ENCODE measurements at places on chromosomes 12 and 14.

DNA sequence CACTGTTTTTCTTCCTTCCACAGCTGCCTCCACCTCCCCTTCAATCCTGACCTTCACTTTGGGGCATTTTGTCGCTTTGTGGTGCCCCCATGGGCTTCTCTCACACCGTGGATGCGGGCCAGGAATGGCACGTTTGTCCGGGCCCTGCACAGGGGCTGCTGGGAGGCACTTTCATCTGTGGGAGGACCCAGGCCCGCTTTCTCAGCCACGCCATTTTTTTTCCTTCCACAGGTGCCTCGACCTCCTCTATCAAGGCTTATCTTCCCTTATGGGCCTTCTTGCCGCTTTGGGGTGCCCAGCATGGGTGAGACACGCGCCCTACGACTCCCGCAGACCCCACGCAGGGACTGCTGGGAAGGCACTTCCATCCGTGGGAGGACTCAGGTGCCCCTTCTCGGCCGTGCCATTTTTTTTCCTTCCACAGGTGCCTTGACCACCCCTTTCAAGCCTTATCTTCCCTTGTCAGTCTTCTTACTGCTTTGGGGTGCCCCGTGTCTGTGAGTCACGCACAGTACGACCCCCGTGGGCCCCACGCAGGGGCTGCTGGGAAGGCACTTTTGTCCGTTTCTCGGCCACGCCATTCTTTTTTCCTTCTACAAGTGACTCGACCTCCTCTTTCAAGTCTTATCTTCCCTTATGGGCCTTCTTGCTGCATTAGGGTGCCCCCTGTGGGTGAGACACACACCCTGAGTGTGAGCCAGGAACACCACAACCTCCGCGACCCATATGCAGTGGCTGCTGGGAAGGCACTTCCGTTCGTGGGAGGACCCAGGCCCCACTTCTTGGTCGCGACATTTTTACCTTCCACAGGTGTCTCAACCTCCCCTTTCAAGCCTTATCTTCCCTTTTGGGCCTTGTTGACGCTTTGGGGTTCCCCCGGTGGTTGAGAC lies 270.7 kb downstream of the ALG10 start:
- DNase-seq: no peak

- no peak for DNase-seq
Measured at GRCh38 chr12:131511803-131512561, 198.9 kb upstream of the SFSWAP start.

GRCh38 chr12:101920906-101921305 lies 43.5 kb downstream of the DRAM1 start:
- no peak for DNase-seq

GRCh38 chr12:2287589-2287988 lies 234.8 kb downstream of the CACNA1C start:
- no peak for DNase-seq

DNA sequence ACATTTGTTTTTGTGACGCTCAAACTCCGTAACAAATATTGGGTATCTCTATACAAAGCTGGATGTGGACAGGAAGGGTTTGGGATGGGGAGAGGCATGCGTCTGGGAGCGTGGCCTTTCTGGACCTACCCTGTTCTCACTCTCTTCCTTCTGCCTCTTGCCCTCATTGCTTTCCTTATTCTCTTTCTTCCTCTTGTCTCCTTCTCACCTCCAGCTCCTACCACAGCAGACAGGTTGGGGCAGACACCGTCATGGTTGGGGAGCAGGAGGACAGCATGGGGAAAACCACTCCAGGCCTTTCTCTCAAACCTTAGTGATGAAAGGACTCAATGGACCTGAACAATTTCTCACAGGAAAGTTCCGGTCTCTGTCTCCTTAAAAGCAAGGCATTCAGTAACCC lies 465.3 kb downstream of the RAD51B start:
- no peak for DNase-seq

- no peak for DNase-seq
Measured at GRCh38 chr14:93045965-93046704, 69.6 kb downstream of the ITPK1 start.

DNA sequence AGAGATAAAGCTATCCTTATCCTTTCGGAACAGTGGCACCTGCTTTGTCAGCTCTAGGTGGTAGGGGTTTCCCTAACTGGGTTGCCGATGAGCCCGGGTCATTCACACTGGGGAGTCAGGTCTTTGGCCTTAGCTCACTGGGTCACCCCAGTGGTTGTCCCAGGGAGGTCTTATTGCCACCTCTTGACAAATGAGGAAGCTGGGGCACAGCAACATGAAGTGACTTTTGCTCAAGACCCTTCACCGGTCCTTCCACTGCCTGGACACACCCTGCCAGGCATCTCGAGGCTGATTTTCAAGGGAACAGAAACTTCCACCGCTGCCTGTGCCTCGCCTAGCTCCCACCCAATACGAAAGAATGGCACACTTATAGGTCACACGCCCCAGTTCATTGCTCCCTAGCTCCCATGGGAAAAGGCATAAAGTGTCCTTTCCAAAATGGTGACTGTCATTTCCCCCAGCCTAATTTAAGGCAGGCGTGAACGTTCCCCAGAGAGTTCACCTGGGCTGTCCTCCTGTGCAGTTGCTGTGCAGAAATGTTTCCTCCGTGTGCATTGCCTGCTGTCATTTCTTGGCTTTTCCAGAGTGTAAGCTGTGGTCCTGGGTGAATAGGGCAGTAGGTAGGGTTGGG lies 156.1 kb upstream of the CCND2 start:
- DNase-seq: no peak

GRCh38 chr14:100049220-100049619 lies 16.0 kb upstream of the EVL start:
- no peak for DNase-seq

GRCh38 chr12:104956870-104957718 lies 996 bp downstream of the SLC41A2 start:
- DNase-seq: no peak

DNA sequence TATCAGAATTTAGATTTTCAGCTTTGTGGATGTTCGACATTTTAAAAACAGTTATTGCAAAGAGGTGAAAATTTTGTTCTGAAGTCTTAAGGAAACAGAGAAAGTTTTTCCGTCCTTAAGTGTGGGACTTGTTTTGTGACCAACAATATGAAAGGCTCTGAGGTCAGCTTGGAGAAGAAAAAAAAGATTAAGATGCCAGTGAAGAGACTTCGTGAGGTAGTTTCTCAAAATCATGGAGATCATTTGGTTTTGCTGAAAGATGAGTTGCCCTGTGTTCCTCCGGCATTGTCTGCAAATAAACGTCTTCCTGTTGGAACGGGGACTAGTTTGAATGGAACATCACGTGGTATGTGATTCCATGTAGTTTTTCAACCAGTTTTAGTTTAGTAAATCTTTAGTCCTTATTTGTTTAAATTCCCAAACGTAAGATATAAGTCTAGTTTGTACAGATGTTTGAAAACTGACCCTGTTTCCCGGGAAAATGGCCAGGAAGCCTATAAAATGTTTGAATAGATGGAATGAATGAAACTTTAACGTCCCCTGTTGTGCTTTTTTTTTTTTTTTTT lies 682 bp downstream of the KIAA0586 start:
- no peak for DNase-seq

DNA sequence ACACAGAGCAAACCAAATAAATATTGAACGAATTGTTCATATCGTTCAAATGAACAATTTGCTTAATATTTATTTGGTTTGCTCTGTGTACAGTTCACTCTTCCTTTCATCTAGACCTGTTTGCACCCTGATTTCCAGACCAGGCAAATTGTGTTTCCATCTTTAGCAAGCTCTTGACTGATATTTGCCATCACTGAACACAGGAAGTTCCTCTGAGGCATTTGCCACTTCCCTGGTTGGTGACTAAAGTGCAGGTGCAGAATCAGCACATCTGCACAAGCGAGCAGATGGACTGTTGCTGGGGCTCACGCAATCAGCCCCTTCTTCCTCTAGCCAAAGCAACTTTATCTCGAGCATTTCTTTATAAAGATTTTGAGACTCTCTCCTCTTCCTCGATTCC lies 112.9 kb downstream of the DAAM1 start:
- DNase-seq: no peak

GRCh38 chr12:44397631-44398030 lies 478.5 kb downstream of the NELL2 start:
- DNase-seq: no peak

DNA sequence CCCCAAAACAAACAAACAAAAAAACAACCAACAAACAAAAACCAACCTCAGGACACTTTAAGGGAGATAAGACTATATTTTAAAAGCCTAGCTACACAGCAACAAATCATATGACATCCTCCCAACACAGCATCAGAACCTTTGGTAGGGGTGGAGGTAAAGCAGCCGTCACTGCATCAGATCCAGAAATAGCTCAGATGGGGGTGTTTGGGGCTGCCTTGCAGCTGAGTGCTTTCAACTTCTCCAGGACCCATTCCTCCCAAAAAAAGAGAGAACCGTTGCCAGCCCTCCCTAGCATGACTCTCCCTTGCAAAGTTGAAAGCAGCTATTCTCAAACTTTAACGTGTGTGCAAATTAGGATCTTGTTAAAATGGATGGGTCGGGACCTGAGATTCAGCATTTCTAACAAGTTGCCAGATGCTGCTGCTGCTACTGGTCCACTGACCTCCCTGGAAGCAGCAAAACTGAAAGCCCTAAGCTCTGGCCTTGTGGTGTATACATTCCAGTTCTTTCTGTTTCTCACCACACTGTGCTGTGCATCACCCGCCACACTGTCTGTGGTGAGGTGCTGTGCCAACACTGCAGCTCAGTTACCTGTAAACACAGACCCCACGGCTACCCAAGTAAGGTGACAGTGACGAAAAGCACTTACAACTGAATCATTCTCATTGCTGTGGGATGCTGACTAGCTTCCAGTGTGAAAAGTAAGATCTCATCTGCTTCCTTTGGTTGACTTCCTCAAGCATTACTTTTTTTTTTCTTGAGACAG lies 54.0 kb downstream of the SLC38A1 start:
- DNase-seq: no peak

DNA sequence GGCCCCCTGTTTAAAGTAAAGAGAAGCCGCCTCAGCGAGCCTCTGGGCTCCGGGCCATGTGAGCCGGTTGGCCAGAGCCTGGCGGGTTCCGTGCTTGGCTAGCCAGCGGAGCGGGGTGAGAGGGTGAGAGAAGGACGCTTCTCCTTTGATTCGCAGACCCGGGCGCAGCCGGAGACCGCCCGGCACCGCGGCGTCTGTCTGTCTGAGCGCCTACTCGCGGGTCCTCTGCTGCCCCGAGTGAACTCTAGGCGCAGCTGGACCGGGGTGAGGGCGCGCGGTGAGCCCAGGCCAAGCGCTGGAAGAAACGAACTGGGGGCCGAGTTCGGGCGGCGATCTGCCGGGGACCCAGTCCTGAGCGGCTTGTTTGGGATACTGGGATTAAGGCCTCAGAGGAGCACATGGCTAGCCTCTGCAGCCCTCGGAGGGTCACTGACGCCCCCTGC lies 41.4 kb upstream of the TBX5 start:
- no peak for DNase-seq

GRCh38 chr12:93109551-93110203 lies 180.6 kb upstream of the EEA1 start:
- DNase-seq: no peak

DNA sequence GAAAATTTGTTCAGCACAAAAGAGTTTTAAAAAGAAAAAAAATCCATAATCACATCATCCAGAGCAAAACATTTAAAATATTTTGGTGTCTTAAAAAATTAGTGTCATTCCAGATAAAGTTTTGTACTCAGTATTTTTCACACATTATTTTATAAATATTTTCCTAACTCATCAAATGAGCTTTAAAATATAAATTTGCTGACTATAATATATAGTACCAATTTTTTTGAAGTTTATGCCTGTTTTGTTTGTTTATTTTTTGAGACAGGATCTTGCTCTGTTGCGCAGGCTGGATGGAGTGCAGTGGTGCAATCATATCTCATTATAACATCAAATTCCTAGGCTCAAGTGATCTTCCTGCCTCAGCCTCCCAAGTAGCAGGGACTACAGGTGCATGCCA lies 164.1 kb downstream of the SLC41A2 start:
- no peak for DNase-seq

DNA sequence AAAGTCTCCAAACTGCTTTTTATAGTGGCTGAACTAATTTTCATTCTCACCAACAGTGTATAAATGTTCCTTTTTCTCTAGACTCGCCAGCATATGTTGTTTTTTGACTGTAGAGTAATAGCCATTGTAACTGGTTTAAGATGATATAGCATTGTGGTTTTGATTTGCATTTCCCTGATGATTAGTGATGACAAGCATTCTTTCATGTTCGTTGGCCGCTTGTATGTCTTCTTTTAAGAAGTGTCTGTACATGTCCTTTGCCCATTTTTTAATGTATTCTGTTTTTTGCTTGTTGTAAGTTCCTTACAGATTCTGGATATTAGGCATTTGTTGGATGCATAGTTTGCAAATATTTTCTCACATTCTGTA lies 404.9 kb downstream of the FLRT2 start:
- DNase-seq: no peak

DNA sequence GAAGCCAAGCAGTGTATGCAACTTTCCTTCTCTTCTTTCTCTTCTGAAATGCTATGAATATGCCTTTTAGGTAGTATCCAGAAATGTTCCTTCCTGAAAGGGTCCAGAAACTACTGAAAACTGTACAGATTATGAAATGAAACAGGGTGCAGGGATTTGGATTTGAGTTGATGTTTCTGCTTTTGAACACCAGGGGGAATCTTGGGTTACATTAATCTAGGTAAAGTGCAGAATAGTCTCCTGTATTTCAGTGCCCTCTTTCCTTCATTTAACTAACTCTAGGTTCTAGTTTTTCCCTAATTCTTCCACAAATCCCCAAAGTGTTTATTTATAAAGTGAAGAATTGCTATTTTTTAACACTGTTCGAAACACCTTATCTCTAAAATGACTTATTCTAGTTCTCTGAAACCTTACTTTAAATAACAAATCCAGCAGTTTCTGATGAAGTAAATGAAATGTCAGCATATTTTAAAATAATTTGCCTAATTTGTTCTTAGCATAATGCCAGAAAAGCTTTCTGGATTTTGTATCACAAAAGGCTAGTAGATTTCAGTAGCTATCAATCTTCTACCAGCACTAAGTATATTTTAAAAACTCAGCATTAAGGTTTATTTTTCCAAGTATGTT lies 111.9 kb downstream of the LRRK2 start:
- DNase-seq: no peak

DNA sequence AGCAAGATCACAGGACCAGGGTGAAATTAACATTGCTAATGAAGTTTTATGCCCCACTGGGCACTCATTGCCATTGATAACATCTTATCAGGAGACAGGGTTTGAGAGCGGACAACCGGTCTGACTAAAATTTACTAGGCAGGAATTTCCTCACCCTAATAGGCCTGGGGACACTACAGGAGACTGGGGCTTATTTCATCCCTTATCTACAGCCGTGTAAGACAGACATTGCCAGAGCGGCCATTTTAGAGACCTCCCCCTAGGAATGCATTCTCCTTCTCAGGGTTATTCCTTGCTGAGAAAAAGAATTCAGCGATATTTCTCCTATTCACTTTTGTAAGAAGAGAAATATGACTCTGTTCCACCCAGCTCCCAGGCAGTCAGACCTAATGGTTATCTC lies 8.3 kb downstream of the OR4K17 start:
- DNase-seq: no peak
